ENCODE measurements at places on chromosomes 13 and 19.

DNA sequence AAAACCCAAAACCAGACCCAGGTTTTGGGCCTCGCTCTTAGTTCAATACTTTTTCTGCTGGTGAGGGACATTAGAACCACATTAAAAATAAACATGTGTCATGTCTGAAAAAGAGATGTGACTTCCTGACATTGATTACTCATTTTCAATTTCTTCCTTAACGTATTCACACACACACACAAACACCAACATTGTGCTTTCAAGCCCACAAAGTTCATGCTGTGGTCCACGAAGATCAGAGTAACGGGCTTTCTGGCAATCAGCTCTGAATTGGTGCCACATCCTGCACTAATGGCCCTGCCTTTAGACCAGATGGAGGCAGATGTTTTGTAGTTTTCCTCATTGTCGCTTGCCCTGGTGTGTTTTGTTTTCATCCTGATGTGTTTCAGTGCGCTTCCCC is 47.9 kb upstream of the POMP start:
- DNase-seq: no peak

DNA sequence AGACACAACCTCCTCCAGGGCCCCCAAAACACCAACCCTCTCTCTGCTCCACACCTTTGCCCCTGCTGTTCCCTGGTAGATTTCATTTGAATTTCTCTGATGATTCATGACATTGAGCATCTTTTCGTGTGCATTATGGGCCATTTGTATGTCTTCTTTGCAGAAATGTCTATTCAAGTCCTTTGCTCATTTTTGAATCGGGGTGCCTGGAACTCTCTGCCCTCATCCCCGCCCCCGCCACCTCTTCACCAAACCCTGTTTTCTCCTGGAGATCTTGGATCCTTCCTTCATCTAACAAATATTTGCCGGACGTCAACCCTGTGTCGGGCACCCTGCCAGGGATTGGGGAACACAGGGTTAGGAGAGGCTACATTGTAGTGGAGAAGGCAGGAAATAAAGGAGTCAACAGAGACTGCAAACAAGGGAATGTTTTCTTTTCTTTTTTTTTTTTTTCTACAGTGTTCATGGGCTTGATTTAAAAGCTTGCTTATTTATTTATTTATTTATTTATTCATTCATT is 25.5 kb upstream of the SLC1A5 start:
- DNase-seq: no peak

DNA sequence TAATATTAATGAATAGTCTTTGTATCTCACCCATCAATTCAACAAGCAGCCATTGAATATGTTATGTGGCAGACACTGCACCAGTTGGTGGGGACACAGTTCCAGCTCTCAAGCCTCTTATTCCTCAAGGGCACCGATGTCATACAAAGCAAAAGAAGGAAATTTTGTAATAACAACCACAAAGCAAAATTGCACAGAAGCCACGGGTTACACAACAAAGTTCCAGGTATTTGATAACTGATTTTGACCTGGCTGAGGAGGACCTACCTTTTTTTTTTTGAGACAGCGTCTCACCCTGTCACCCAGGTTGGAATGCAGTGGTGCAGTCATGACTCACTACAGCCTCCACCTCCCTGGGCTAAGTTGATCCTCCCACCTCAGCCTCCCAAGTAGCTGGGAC is 266.7 kb downstream of the FOXO1 start:
- DNase-seq: no peak

DNA sequence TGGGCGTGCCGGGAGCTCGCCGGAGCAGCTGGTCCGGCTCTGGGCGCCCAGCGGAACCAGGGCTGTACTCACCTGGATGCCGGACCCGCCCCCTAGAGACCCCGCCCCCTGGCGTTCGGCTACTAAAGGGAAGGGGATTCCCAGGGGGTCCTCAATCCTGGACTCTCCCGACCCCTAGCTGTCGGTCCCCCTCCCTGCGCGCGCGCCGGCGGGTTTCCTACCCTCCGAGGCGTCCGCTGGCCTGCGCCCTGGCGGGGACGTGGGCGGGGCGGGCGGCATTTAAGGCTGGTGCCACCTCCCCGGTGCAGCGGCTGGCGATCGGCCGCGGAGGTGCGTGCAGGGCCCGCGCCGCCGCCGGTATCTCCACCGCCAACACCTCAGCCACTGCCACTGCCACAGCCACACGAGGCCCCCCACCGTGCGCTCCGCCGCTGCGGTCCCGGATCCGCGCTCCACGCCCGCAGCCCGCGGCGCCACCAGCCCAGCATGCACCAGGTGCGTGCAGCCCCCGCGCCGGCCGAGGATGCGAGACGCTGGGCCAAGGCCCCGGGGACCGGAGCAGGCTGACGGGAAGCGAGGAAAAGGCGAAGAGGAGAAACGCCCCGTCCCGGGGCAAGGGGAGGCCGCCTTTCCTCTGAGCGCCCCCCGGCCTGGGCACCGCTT is at the start of gene ATP12A:
ATP12A (plus strand) TSS at position 151 of the 663 bp plus-strand sequence; CDS start at position 487, 336 bp downstream.
- DNase-seq: no peak

DNA sequence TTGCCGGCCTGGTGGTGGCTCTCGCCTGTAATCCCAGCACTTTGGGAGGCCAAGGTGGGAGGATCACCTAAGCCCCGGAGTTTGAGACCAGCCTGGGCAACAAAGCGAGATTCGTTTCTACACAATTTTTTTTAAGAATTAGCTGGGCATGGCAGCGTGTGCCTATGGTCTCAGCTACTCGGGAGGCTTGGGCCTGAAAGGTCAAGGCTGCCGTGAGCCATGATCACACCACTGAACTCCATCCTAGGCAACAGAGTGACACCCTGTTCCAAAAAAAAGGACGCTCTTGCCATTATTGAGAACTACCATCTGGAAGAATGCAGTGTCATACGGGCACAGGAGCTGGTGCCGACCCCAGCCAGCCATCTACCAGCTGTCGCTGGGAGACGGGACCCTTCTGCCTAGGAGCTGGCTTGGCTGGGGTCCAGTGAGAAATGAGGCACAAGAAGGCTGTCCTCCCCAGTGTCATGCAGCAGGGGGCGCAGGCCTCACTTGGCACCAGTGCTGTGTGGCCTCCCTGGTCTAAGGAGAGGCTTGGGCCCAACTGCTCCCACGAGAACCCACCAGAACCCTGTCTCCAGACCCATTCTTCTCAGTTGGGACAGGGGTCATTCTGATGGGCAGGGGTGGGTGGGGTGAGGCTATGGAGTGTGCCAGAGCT is 12.2 kb upstream of the RELB start:
- DNase-seq: peak; percentile 10

GRCh38 chr19:40358773-40359172 is 10.3 kb downstream of the PLD3 start:
- DNase-seq: no peak

GRCh38 chr13:88263808-88264207 is 592.6 kb downstream of the SLITRK5 start:
- no peak for DNase-seq

- DNase-seq: peak; percentile 27
Measured at GRCh38 chr13:50080203-50080910, 65.1 kb downstream of the KCNRG start.
